Stimulated activated naive CD8-positive, alpha-beta T cell treated with anti-CD3 and anti-CD28 coated beads, Interleukin-15, amount 100 ng/mL, for 72 hours (primary cell): ENCODE measurements at places on chromosomes 3 and 15.

GRCh38 chr3:119356646-119357045, 62.5 kb downstream of the ARHGAP31 start:
- DNase-seq, result no peak

GRCh38 chr15:42921342-42921731, 759 bp upstream of the TTBK2 start:
- DNase-seq, result peak; percentile 46

GRCh38 chr3:148173851-148174250, 523.9 kb upstream of the AGTR1 start:
- DNase-seq, result no peak

GRCh38 chr3:194176274-194176991, 40.5 kb downstream of the HES1 start:
- no peak for DNase-seq

DNA sequence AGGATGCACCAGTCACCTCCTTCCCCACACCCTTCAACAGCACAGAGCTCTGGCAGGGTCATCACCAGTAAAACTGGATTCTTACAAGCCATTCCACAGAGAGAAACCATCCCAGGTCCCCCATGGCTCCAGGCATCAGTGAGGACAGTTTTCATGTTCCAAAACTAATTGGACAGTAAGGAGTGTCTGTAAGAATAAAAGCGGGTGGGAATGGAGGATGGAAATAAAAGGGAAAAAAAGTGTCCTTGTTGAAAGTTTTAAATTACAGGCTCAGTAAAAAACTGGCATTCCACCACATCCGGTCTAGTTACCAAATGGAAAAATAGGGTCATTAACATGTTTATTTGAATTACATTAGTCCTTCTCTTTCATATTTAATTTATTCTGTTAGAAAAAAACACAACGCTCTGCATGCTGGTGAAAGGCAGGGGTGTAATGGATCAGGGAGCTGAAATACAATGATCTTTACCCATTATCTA, 117.4 kb downstream of the TIGIT start:
- no peak for DNase-seq

DNA sequence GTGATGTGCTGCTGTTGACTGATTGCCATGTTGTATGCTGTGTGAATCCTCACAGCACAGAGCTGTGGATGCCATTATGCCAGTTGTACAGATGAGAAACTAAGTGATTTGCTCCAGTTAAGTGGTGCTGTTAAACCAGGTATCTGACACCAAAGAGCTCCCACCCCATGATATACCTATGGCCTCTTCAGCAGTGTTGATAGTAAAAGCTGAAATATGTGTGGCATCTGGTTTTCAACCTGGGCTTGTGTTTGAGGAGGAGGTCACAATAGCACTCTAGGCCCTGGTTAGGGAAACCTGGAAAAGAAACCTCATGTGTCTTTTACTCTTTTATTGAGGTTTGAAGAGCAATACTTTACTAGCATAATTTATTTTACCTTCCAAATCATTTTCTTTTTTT, 21.4 kb downstream of the RAD54L2 start:
- DNase-seq, result no peak

DNA sequence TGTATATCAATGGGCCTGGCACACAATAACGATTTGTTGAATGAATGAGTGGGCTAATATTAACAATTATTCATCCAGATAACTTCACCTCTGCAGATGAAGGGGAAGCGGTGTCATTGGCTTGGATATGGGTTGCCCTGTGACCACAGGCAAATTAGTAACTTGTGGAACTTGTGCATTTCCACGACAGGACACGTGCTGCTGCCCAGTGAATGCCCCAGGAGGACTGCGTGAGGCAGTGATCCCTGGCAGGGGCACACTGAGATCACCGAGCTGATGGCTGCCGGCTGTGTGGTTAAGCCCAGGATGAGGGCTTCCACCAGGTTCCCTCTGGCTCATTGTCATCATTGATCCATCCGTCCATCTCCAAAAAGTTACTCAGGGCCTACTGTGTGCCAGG, 84.1 kb upstream of the HACD2 start:
- DNase-seq, result no peak

- no peak for DNase-seq
These were observed 263.0 kb upstream of the ATP11B start for GRCh38 chr3:182530316-182530715.

DNA sequence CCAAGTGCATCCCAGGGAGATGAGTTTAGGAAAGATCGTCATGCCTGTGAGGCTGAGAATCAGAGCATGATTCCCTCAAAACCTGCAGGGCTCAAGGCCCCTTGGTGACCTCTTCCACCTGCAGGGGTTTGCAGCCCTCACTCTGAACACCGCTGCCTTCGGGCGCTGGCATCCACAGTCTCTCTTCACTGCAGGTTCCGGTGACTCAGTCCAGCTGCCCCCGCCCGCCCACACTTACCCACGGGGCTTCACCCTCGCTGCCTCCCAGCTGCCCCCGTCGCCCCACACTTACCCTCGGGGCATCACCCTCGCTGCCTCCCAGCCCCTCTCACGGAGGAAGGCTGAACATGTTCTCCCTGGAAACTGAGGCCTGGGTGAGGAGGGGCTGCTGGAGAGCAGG, 277.1 kb downstream of the XXYLT1 start:
- no peak for DNase-seq

DNA sequence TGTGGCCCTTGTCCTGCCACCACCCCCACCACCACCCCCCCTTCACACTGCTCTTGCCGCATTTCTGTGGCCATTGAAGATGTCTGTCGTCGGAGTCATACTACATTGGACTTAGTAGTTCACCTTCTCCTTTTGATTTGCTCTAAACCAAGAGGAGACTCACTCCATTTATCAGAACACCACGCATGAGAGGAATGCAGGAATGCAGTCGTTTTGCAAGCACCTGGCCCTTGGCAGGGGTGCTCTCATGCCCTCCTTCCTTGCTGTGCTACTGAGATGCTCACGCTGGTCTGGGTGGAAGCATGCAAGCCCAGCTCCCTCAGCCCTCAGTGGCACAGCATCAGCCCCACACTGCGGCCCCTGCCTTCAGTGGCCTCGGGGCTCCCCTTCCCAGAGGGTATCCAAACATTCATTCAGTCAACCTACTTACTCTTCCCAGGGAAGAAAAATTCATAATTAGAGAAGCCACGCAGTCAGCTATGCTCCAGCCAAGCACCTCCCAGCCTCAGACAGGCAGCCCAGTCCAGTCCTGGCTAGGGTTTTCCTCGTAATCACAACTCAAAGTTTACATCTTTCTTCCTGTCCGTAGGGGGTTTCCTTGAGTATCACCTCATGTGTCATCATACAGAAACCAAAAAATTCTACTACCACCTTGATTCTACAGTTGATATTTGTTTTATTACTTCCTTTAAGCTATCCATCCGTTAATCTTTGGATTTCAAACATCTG, 520.0 kb downstream of the GABRG3 start:
- no peak for DNase-seq

DNA sequence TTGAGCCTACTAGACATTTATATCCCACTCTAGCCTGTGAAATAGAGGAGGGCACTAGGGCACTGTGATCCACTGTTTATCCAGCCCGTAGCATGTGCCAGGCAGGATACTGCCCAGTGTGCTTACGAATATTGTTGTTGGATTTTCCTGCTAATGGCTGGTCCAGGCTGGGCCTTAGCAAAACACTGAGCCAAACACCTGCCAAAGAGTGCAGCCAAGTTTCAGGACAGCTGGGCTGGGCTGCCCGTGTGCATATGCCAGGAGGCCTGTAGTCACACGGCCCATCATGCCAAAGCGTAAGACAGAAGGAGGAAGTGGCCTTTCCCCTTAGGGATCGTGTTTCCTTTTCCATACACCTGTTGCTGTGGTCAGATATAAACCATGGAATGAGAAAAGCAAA, 54.5 kb upstream of the ABHD10 start:
- DNase-seq, result no peak

- DNase-seq, result no peak
These were observed 242.1 kb downstream of the RAP2B start for GRCh38 chr3:153404157-153404556.

GRCh38 chr15:38646716-38647115, 82.1 kb upstream of the RASGRP1 start:
- DNase-seq, result no peak

DNA sequence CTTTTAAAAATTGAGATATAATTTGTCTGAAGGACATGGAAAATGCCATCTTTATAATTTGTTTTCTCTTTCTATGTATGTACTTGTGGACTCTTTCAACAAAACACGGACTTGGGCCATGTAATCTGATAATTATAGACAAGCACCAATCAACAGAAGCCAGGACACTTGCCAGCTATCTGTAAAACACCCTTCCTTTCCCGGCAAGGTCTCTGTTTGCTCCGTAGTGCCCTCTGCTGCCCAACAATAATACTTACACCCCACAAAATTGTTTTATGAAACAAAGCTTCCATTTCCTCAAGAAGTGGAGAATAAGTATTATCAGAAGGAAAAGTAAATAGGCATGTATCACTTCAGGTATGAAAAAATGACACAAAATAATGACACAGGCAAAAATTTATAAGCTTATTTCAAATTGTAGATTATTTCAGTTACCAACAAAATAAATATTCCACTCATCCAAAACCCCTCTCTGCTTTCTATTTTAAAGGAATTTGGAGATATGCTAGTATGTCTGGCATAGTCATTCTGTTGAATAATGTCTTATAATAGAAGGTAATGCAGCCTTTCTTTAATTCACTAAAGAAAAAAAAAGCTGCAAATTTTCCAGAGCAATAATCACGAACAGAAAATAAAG, 32.8 kb downstream of the MYH15 start:
- peak; percentile 56 for DNase-seq

DNA sequence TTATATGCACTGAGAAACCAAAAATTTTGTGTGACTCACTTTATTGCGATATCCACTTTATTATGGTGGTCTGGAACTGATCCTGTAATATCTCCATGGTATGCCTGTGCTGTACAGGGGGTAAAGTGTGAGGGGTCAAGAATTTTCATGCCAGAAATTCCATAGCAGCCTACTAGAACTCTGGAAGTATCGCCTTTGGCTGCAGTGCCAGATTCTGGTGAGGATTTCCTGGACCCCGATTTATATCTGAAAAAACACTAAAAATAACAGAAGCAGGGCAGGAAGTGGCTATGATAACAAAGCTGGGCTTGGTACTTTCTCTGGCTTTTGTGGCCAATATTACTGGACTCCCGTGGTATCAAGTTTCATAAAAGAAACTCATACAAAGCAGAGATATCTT, 36.4 kb downstream of the CCDC80 start:
- no peak for DNase-seq

DNA sequence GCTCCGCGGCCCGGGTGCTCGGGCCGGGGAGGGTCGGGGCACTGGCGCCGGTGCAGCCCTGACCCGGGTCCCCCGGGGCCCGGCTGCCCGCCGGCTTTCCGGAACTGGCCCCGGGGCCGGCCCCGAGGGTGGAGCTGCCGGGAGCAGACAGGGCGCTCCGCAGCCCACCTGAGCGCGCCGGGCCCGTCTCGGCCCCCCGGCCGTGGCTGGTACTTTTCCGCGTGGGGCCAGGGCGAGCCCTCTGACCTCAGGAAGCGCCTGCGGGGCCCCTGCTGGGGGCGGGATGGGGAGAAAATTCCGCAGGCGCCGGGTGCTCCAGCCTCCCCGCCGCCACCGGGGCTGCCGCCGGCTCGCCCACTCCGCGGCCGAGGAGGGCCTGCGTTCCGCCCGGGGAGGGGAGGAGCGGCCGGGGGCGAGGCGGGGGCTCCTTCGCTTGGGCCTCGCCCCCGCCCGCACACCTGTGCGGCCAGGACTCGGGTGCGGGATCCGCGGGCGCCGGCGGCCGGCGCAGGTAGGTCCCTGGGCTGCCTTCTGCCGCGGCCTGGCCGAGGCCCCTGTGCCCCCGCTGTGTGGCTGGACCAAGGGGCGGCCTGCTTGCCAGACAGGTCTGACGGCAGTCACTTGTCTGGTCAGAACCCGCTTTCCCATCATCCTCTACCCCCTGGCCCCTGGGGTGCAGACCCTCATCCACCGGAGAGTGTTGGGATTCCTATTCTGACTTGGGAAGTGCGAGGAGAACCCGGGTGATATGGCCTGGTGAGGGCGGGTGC, 3.5 kb downstream of the FURIN start:
- peak; percentile 54 for DNase-seq

DNA sequence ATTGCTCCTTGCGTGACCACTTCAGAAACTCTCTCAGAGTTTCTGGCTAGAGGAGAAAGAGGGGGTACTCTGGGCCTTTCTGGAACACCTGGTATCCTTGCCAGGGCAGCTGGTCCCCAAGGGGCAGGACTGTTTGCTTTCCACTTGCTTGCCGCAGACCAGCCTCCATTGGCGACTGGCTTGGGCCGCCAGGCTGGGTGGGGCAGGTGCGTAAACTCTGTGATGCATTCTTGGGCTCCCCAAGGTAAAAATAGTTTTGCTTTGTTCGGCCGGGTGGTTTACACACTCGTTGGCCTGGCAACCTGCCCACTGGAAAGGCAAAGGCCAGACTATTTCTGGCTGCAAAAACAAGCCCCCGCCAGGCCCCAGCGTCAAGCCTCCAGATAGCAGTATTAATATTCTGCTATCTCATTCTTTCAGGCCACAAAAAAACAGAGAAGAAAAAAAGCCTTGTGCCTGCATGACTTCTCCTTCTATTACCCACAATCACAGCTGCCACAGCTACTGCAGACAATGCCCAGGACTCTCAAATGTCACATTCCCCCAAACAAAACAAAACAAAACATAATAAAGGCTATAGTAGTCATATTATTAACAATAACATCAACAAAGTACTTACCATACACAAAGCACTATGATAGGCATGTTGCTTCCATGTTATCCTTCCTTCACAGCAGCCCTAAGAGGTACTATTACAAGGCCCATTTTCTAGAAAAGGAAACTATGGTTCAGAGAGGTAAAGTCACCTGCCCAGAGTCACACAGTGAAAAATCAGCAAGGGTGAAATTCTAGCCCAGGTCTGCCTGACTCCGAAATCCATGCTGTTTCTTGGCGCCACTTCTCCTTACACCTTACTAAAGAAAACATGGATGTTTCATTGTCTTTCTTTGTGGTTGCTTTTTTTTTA, 14.0 kb upstream of the SSUH2 start:
- DNase-seq, result no peak

- no peak for DNase-seq
These were observed 35.3 kb downstream of the CCPG1 start for GRCh38 chr15:55372701-55373440.

- DNase-seq, result no peak
These were observed 518 bp downstream of the QARS1 start for GRCh38 chr3:49104052-49104426.

GRCh38 chr3:69092030-69092516, 7.3 kb downstream of the ARL6IP5 start:
- DNase-seq, result no peak

GRCh38 chr3:158539414-158540014, 31.5 kb upstream of the MLF1 start:
- peak; percentile 22 for DNase-seq

GRCh38 chr3:183823963-183824362, 1.4 kb downstream of the MAP6D1 start:
- no peak for DNase-seq

GRCh38 chr3:49554633-49555265, 472 bp downstream of the BSN start:
- no peak for DNase-seq

DNA sequence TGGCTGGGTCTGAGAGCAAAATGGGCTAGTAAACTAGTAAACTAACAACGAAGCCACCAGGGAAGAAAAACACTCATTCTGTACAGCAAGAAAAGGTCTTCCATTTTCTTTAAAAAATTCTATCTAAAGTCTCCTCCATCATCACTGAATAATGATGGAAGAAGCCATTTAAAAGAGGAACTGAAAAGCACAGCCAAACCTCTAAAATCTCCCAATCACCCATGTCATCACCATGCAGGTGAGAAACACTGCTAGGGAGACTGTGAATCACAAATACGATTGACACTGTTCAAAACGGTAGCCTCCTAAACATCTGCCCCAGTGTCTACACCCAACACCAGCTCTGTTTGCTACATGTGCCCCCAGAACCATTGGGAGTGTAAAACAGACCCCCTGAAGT, 140.4 kb downstream of the RORA start:
- DNase-seq, result no peak

GRCh38 chr3:51789437-51789836, 10.4 kb upstream of the IQCF6 start:
- no peak for DNase-seq
